ENCODE measurements at places on chromosomes 5 and 9. TPM values are rescaled to one million over a fixed set of nuclear protein-coding genes. Genes with fewer than 3 reads are reported as not detected.

DNA sequence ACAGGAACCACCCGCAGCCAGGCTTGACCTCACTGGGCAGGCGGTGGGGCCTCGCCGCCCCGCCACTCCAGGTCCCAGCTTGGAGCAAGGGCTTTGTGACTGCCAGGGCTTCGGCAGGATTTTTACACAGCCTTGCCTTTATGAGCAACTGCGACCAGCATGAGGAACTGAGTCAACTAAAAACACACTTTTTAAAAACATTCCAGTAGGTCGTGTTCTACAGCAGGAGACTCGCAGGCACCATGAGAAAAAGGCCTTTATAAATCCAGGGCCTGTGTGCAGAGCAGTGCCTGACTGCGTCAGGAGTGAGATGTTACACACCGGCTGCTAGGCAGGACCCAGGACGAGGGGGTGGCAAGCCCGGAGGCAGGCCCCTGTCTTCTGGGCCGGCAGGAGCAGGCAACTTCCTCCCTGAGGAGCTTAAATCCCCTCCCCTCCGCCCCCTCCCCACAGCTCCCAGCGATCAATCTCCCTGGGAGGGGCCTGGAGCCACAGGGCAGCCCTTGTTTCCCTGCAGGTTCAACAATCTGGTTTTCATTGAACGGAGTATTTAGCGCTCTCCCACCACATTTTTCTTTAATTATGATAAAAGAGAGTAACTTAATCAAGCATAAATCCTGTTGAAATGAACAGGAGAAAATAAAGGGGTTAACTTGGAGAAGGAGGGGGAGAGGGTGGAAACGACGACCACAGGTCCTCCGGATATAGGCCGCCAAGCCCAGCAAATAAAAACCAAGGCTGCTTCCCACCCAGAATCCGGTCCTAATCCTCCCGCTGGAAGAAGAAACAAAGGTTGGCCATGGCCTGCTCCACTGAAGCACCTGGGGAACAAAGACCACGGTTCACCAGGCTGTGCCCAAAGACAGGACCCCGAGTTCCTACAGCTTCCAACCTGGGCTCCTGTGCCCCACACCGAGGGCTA lies 92.5 kb downstream of the ROR2 start:
- no peak for DNase-seq

- no peak for DNase-seq
Observed at GRCh38 chr5:175695161-175696126, 37.6 kb downstream of the HRH2 start.

The CCNJL gene
- not detected for total RNA-seq

The IRX2 gene
- total RNA-seq, result not detected

The NUTM2G gene
- total RNA-seq, result not detected

Measured in activated CD8-positive, alpha-beta T cell treated with anti-CD3 and anti-CD28 coated beads for 36 hours (primary cell).